ENCODE measurements at places on chromosomes 5 and 9.

- peak; percentile 78 for DNase-seq
Observed at GRCh38 chr5:1808439-1808838, 7.2 kb downstream of the NDUFS6 start.

- DNase-seq = no peak
Observed at GRCh38 chr5:16504571-16504970, 39.0 kb upstream of the ZNF622 start.

GRCh38 chr5:174291162-174291561 is 245.7 kb downstream of the NSG2 start:
- no peak for DNase-seq

GRCh38 chr5:3694819-3695218 is 99.2 kb downstream of the IRX1 start:
- peak; percentile 25 for DNase-seq

DNA sequence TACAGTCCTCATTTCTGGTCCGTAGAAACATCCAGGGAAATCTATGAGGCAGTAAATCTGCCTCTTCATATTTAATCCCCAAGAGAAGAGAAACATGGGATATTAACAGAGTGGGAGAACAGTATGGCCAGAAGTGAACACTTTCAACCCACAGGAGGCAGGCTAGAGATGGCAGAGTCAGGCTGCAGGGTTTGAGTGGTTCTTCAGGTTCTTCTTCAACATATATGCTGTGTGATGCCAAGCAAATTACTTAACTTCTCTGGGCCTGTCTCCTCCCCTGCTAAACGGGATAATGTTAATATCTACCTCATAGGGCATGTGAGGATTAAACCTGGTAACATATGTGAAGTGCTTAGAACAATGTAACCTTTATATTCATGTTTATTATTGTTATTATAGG is 321.8 kb downstream of the PSAT1 start:
- no peak for DNase-seq

DNA sequence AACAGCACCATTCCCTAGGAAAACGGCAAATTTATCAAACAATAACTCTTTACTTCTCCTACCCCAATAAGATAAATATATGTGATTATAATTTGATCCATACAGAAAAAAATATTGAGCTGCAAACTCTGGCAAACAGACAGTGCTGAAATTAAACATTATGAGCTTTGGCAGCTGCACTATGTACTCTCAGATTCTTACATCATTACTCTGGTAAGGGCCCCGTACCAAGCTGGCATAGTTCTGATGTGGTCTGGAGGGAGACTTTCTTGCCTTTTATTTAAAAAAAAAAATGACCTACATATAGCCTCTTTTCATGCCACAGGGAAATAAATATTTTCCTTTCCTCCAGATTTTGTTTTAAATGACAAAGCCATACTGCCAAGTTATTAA is 95.0 kb downstream of the NR6A1 start:
- DNase-seq = no peak

DNA sequence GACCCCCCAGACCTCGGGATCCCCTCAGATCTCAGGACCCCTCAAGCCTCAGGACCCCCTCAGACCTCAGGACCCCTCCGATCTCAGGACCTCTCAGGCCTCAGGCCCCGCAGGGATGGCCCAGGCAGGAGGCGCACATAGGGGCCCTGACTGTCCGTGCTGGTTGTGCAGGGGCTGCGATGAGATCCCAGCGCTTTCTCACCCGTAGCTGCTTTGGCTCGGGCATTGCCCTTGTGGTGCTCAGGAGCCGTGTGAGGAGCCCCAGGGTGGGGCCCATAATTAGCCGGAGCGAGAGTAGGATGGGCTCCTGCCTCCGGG is 680 bp upstream of the LPCAT1 start:
- DNase-seq = no peak

GRCh38 chr5:133925269-133925668 is 43.2 kb downstream of the C5orf15 start:
- DNase-seq = no peak

- DNase-seq = peak; percentile 60
Observed at GRCh38 chr5:68344447-68345111, 129.0 kb downstream of the PIK3R1 start.

Data from astrocyte of the spinal cord (primary cell).